ENCODE measurements at places on chromosomes 2 and 18. TPM values are rescaled to one million over a fixed set of nuclear protein-coding genes. Genes with fewer than 3 reads are reported as not detected.

Gene LYG2
- not detected for total RNA-seq

- DNase-seq, result no peak
Observed at GRCh38 chr2:154527962-154528361, 170.5 kb upstream of the KCNJ3 start.

Gene HOXD11
- 17.3 TPM for total RNA-seq

Gene CRYGD
- not detected for total RNA-seq
